ENCODE measurements at places on chromosomes 5 and 9.

- no peak for DNase-seq
Measured at GRCh38 chr9:112852741-112853504, 37.8 kb downstream of the SLC46A2 start.

DNA sequence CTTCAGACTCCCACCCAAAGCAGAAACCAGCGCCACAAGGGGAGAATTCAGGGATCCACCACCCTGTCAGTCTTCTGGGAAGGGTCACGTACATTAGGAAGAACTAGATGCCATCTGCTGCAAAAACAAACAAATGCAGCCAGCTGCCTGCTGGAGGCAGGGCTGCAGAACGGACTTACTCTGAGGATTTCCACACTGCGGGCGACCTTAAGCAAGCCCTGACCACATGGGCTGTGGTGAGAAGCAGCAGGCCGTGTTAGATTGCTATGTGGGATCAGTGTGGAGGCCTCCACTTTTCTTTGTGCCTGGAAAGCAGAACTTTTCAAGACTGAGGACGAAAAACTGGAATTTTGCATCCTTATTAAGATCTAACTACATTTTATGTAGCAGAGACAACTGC lies 13.4 kb upstream of the LTC4S start:
- DNase-seq = no peak

DNA sequence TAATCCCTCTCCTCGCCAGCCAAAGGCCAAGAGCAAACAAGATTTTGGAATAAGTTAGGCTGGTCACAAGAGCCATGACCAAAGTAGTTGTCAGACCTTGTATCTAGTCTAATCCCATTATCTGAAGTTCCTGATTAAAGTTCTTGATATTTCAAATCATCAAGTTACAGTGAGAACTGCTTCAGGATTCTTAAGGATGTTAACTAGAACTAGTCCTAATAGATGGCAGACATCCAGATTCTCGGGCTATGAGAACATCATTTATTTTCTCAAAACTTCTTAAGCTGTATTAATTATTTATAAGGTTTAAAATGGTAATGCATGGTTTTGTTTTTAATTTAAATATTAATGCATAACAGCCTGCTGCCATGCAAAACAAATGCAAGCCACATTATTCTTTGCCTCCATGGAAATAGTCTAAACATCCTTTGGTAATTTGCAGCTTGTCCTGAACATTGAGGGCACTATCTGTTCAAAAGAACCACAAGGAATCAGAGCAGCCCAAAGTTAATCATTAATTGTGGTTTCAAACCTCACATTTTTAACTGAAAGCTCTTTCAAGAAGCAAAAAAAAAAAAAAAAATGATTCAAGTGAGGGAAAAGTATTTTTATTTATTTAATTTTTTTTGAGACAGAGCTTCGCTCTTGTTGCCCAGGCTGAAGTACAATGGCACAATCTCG lies 95.1 kb downstream of the TTC39B start:
- DNase-seq = no peak

GRCh38 chr5:14156650-14157492 lies 13.7 kb downstream of the TRIO start:
- no peak for DNase-seq

DNA sequence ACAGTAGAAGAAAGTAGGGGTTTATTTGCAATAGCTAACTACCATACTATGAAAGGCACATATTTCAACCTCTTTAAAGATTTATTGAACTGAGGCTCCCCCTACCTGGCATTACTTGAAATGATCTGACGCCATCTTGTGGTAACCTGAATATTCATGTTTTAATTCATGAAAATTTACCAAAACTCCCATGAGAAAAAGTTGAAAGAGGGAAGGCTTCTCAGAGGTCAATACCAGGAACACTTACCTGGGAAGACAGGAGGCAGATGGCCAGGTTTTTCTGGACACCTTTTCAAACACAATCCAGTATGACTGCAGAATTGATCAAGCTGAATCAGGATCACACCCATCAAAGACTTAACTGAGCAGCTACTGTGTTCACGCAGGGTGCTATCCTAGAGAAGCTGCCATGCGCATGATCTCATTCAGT lies 9.4 kb downstream of the PRELID2 start:
- DNase-seq = no peak

- DNase-seq = no peak
Measured at GRCh38 chr5:43192558-43193180, 644 bp downstream of the NIM1K start.

GRCh38 chr9:133113949-133114885 lies 6.8 kb downstream of the RALGDS start:
- no peak for DNase-seq

GRCh38 chr5:117082977-117083376 lies 508.4 kb upstream of the SEMA6A start:
- DNase-seq = no peak

- DNase-seq = no peak
Measured at GRCh38 chr5:32790411-32790951, 79.4 kb downstream of the NPR3 start.

DNA sequence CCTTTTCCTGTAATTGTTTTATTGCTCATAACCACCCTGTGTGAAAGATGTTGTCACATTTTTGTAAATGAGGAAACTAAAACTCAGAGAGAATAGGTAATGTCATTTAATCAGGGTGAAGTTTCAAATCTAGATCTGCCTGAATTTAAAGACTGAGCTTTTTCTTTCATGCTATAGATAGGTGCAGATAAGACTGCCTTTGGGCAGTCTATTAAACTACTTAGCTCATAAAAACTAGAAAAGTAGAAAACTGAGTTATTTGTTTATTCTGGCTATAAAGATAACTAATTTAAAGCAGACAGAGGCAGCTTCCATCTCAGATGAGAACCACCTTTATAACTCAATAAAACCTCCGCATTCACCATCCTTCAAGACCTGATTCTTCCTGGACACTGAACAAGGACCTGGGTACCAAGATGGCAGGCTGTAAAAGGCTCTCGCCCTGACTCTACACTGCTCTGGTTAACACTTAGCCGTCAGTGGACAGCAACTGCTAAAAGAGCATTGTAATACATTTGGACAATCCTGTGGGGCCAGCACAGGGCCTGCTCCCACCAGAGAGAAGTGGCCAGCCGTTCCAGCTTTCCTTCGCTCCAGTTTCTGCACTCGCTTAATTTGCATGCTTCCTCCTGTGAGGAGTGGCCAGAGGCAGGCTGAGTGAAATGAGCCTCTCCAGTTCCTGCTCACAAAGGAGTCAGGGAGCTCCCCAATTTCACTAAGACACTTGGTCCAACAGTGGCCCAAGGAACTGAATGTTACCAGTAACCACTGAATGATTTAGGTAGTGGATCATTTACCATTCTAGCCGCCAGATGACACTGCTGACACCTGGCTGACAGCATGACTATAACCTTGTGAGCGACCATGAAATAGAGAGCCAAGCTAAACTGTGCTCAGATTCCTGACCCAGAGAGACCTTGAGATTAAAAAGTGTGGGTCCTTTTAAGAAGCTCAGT lies 566.4 kb downstream of the EFNA5 start:
- DNase-seq = no peak

DNA sequence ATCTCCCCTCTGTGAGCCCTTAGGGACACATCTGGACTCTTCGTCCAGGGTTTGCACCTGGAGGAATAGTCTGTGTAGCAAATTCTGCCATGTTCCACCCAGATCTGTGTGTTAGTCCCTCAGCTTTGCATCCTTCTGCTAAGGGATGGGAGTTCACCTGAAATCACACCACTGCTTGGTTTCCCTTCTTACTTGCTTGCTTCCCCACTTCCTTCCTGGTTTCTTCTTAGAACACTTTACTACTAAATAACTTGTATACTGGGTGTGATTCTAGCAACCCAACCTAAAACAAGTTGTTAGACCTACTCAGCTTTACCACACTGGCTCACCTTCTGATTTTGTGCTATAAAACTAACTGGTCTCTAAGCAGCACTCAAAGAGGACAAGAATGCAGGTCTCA lies 202.6 kb upstream of the MAP3K1 start:
- DNase-seq = no peak

DNA sequence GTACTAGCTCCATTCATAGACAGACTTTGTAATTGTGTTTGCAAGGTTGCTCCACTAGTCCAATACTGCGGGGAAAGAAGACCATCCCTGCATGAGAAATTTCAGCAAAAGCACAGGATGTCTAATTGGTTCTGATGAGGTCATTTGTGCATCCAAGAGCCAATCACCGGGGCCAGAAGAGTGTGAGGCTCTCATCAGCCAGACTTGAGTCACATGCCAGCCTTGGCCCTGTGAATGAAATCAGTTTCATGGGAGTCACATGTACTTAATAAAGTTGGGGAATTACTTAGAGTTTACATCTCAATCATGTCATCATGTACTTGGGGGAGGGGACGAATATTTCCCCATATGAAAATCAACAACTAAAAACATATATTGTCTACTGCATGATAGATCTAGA lies 1236.0 kb downstream of the MAT2B start:
- no peak for DNase-seq

GRCh38 chr9:125133403-125134329 lies 9.7 kb downstream of the SCAI start:
- DNase-seq = no peak

DNA sequence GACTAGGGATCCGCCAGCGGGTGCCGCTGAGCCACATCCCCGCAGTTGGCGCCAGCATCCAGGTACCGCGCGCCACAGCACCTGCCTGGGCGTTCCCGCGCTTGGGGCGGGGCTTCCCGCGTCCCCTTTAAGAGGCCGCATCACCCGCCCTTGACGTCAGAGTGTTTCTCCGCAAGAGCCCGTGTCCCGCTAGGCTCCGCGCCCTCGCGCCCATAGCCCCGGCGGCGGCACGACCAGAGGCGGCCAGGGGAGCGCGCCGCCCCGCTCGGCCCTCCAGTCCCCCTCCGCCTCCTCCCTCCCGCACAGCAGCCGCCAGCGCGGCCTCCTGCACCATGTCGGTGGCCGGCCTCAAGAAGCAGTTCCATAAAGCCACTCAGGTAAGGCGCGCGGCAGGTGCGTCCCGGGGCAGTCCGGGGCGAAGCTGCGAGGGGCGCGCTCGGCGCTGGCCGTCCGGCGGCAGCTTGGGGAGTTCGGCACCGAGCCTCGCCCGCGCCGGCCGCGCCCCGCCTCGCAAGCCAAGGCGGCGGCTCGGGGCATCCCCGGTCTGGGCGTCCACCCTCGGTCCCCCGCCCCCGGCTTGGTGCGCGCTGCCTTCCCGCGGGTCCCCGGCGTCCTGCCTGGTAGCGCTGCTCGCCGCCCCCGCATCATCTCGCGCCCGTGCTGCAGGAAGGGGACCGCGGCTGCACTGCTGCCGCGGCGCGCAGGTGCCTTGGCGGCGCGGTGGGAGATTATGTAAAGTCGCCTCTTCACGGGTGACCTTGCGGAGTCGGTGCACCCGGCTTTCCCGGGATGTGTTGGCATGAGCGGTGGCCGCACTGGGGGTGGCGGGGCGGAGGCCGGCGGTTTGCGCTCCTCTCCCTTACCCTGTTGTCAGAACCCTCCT lies at the start of gene SH3GL2:
TSS of gene SH3GL2 (plus strand) at position 156 of the 883 bp plus-strand sequence.
- DNase-seq = no peak

- no peak for DNase-seq
Measured at GRCh38 chr9:131447600-131447999, 53.7 kb downstream of the PRRC2B start.

- no peak for DNase-seq
Measured at GRCh38 chr5:96096724-96097123, 135.1 kb upstream of the ELL2 start.

DNA sequence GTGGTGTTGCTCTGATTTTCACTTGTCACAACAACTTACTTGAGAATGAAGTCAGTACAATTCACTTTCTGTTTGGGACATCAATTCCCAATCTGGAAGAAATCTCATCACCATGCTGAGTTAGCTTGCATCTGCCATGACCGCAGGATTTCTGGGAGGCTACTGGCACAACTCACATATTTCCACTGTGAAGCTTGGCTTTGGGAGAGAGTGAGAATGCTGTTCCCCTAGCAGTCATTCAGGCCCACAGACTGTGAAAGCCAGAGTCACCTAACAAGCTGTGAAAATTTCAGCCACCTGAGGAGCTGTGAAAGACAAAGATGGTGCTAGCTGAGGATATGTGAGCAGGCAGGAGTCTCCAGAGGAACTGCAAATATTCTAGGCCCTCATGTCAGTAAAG lies 365.2 kb upstream of the TUSC1 start:
- DNase-seq = no peak

DNA sequence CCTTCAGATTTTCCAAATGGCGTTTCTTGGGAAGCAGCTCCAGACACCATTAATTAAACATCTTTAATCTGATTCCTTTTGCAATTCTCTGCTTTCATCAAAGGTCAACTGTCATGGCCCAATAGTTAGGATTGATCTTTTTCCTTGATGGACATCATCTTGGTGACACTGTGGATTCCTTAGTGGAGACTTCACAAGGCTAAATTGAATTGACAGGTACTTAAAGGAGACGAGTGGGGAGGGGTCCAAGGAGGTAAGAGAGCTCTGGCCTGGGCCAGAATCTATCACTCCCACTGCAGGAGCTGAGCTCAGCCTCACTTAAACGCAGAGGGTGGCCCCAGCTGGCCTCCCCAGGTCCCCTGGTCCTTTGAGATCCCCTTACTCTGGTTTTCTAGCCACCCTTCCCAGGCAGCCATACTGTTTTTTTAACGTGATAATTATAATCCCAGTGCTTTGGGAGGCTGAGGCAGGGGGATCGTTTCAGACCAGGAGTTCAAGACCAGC lies 9.9 kb upstream of the HMCN2 start:
- DNase-seq = no peak

GRCh38 chr5:143733665-143734455 lies 78.1 kb upstream of the HMHB1 start:
- no peak for DNase-seq

- no peak for DNase-seq
Measured at GRCh38 chr5:172952034-172952511, 7.2 kb upstream of the RPL26L1 start.

DNA sequence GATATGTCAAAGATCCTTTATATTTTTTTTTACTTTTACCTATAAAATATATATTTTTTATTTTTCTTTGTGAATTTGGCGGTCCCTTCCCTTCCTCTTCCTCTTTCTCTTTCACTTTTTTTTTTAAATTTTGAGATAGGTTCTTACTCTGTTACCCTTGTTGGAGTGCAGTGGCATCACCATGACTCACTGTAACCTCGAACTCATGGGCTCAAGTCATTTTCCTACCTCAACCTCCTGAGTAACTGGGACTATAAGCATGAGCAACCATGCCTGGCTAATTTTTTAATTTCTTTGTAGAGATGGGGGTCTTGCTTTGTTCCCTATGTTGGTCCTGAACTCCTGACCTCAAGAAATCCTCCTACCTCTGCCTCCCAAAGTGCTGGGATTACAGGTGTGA lies 258.0 kb upstream of the CLINT1 start:
- no peak for DNase-seq

DNA sequence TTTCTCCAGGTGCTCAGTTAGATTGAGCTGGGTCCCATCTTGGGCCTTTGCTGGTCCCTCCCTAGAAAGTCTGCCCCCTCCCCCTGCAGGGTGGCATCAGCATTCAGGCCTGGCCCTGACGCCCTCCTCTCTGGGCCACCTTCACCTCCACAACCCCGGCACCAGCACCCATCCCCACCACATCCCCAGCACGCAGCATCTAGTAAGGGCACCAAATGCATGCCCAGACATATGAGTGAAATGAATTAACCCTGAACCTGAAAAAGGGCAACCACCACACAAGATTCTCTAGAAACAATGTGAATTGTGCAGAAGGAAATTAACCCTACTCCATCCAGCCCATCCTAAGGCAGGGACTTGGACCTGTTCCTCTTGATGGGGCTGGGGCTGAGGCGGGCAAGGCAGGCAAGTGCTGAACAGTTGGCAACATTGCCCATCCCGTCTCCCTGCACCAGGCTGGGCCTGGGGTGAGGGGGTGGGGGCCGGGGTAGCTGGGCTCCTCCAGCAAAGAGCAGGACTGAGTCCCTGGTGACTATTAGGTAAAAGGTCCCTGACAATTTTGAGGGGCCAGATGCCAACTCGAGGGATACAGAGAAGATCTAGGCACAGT lies 125.9 kb downstream of the KCNIP1 start:
- DNase-seq = no peak

Measured in activated gamma-delta T cell treated with anti-CD3 and anti-CD28 coated beads, Interleukin-2, amount 50 U/mL, for 16 hours (primary cell).